Naive B cell (primary cell): ENCODE measurements at places on chromosomes 2 and 18.

DNA sequence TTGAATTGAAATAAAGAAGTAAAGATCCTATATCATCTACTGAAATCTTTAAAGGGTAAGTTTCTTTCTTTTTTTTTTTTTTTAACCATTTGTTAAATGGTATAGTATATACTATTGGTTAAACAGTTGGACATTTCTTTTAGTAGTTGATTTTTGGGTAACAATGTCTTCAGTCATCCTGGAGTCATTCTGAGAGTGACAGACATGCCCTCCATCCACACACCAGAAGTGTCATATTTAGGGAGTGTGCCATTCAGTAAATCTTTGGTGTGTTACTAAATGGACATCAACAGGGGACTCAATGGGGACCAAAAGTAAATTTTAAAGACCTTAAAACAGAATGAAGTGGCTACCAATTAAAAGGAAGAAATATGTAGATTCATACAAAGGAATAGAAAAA, 50.8 kb upstream of the SLC39A10 start:
- DNase-seq = no peak

GRCh38 chr2:235719146-235719942, 225.5 kb downstream of the AGAP1 start:
- DNase-seq = no peak

DNA sequence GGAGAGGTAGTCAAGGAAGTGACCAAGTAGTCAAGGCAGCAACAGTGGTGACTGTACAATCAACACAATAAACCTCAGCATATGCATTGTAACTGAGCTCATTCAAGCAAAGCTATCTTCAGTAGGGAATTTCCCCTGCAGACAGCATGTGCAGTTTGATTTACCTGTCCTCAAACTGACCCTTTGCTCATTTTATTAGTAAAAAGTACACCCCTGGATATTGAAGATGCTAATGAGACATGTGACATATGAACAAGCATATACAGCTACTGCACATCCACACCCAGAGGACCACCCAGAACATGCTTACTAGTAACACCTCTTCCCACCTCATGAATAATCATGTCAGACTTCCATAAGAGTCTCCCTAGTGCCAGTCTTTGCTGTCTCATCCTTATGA, 15.4 kb downstream of the C2orf81 start:
- DNase-seq = no peak

GRCh38 chr2:71671203-71671854, 218.0 kb downstream of the DYSF start:
- no peak for DNase-seq

- DNase-seq = no peak
These were observed 202 bp downstream of the MCEE start for GRCh38 chr2:71129902-71130151.
